RPMI8226 (cell line): ENCODE measurements at places on chromosomes 5 and 9.

- no peak for DNase-seq
These were observed 20.0 kb downstream of the WNK2 start for GRCh38 chr9:93203718-93204469.

DNA sequence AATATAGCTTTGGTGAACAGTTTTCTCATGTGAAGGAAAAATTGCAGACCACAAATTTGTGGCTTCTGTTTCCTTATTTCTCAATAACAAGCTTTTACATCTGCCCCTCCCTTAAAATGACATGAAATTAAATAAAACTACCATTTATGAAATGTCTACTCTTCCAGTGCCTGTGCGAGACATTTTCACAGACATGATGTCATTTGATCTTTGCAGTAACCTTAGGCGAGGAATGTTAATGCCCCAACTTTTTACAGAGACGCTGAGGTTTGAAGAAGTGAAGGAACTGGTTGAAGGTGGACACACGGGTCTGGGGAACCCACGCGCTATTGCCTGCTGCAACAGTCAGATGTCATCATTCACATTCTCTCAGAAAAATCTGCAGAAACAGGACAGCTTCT is 61.5 kb downstream of the OSTF1 start:
- DNase-seq: no peak

DNA sequence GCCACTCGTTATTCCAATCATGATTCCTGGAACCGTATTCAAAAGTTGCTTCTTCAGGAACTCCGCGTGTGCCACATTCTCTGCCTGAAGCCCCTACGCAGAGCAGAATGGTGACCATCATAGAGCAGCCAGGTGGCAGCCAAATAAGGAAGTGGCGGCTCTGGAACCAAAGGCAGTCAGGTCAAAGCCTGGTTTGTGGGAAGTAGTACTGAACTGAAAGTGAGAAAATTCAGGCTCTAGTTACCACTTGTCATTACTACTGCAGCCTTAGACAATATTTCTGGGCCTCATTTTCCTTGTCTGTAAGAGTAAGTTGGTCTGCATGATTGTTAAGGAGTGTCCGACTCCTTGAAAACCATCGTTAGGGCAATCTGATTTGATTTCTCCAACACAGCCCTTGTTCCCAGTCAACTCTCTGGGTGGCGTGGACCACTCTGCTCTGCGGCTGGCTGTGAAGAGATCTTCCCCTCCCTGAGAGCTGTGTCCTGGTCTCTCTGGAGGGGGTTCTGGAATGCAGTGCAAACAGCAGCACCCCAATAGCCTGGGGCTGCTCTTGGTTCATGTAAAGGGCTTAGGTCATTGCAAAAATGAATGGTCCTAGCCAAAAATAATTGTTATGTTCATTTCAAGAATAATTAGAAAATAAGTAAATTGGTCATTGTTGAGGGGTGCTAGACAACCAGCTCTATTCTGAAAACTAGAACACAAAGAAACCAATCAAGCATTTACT is 102.4 kb downstream of the MED27 start:
- no peak for DNase-seq

GRCh38 chr5:137858223-137858916 is 9.3 kb upstream of the MYOT start:
- DNase-seq: peak; percentile 43

DNA sequence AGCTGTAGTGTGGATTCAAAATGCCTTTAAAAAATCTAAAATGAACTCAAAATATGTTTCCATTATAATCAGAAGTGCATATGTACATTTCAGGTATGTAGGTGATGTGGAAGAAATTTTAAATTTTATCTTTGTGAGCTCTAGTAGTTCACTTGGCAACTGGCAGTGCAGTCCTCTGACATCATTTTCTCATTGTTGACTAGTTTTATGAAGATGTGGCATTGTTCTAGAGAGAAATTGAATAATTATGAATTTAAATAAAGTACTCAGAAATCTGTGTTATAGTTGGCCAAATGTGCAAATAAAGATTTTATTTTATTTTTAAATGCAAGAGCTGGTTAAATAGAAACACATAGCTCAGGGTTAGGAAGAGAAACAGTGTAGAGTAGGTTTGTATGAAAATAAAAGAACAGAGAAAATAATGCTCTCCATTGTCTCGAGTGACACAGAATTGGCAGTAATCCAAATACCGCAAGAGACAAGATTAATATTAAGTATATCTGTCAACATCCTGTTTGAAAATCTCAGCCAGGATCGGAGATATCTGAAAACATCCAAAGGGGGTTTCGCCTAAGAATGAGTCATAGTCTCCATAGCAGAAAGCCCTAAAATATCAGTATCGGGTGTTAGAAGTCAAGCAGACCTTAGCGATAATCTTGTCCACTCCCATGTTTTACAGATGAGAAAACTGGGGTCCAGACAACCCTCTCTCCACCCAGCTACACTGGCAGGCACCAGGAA is 189.4 kb downstream of the CCDC192 start:
- DNase-seq: peak; percentile 64

DNA sequence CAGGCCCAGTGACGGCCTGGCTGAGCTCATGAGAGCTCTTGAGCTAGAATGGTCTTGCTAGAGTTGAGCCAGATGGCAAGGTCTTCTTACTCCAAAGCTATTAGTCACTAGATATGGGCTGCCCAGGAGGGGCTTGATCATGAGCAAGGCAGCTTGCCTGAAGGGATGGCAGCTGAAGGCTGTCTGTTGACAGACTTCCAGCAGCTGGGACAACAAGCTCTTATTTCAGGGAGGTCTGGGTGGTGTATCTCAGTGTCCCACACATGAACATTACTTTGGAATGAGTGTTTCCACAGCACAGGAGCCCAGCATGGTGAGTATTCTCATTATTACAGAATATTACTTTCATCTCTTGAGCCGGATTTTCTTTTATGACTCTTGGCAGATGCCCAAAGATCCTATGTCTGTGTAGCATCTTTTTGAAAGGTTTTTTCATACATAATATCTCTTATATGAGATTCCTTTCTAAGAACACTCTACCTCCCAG is 414.1 kb downstream of the ARHGEF28 start:
- no peak for DNase-seq

GRCh38 chr5:72453246-72453775 is 53.9 kb downstream of the ZNF366 start:
- DNase-seq: no peak

GRCh38 chr9:97059626-97060025 is 20.7 kb upstream of the CTSV start:
- no peak for DNase-seq

GRCh38 chr5:41638685-41639084 is 128.3 kb upstream of the PLCXD3 start:
- DNase-seq: no peak

DNA sequence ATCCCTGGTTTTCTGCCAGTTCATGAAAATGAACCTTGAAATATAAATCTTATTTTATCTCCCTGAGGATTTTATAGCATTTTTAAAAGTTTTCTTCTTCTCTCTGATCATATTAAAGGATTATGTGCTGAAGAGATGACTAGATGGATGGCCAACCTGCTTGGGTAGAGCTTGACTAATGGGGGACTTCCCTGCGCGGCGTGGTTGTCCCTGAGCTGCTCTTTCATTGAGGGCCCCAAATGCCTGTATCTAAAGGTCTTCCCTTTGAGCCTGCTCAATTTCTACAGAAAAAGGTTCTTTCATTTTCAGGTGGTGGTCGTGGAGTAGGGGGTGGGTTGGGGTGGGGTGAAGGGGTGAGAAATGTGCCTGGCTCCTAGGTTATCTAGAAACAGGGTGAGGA is 20.5 kb upstream of the CDKN2AIPNL start:
- DNase-seq: no peak

GRCh38 chr5:86118542-86118941 is 499.2 kb upstream of the COX7C start:
- peak; percentile 22 for DNase-seq

GRCh38 chr9:136567651-136568287 is 21.9 kb upstream of the NOTCH1 start:
- no peak for DNase-seq

DNA sequence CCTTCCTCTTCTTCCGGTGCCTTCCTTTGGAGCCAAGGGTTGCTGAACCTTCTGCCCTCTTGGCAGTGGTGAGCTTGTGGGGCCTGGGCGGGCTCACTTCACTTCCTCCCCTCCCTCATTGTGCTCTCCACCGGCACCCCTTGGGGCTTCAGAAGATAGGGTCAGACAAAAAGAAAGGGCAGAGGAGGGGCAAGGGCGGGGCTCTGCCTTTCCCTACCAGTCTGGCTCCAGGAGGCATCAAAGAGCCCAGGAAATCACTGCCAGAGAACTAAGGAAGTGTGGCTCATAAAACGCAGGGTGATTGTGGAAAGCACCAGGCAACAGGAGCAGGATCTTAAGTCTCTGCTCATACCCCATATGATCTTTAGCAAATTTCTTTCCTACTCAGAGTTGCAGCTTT is 34.8 kb downstream of the ACOT12 start:
- DNase-seq: no peak

- no peak for DNase-seq
These were observed 66.6 kb upstream of the SPATA31D4 start for GRCh38 chr9:81861644-81862043.

- DNase-seq: no peak
These were observed 154.2 kb upstream of the TSLP start for GRCh38 chr5:110917161-110917875.

DNA sequence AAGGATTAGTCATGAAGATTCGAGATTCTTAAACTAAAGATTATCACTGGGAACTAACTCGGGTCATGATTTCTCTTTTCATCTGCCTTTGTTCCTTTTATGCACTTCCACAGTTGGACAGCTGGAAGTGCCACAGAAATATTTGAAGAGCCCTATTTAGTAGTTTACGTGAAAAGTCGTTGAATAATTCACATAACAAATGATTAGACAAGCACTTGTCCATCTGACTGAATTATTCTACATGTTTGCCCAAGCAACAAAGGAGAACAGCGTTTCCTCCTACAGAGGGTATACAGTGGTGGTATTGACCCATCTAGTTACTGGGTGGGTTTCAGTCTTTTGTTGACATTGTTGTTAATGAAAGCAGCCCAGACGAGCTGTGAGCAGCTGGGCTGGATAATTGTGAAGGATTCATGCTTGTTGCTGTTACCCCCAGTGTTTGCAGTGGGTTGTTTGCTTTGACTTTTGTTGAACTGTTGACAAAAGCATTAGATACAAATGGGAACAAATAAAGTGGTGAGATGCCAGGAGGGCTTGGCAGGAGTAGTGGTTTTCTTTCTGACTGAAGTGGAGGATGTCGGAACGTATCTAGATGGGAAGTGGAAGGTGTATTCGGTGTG is 96.2 kb downstream of the TLE4 start:
- DNase-seq: no peak

DNA sequence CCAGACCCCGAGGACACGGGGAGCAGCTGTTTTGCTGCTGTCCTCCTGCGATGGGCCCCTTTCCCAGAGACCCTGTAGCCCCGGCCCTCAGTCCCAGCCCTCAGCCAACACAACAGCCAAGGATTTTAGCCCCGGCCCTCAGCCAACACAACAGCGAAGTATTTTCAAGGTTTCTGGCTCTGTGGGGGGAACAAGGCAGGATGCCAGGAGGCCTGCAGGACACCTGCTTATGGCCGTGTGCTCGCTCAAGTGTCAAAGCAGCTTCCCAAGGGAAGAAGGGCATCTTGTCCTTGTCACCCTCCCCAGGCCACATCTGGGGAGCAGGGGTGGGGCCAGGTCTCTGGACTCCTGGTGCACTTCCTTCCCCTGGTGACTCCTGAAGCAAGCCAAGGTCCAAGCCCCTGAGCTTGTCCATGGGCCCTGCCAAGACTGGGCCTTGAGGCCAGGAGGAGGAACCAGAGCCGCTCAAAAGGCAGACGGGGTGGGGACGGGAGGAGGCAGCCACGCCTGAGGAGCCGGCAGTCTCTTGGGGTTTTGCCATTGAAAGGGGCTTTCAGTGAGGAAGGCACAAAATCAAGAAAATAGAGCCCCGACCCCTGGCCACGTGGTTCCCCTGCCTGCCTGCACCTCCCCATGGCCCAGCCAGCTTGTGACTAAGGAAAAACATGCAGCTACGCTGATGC is 10.8 kb downstream of the KCNT1 start:
- no peak for DNase-seq

- peak; percentile 76 for DNase-seq
These were observed 524 bp downstream of the CYFIP2 start for GRCh38 chr5:157266286-157267007.

GRCh38 chr5:41788941-41789368 is 81.3 kb downstream of the OXCT1 start:
- DNase-seq: peak; percentile 79

DNA sequence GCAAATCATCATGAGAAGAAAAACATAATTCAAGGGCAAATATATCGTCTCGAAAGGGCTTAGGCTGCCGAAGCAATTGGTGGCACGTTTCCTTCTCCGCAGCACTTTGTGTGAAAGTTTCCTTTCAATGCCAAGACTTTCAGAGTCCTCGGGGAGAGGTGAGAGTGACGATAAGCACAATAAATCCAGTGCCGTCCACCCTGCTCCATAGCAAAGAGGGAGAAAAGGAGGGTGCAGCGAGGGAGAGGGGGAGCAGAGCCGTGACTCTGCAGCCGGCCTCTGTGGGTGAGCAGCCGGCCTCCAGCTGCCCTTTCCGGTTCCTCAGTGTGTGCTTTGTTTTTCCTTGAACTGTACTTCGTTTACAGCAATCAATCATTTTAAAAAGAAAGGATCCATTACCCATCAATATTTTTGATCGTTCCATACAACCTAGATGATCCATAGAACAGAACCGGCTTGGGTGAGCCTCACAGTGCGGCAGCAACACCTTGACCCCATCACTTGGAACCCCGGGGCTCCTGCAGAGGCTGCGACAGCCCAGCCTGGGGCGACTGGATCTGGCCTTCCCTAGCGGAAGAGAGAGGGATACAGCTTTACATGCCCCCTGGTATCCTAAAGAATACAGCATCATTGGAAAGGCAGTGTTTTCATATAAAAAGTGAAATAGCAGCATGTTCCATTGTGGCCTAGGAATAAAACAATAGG is 247.0 kb upstream of the IRX4 start:
- DNase-seq: peak; percentile 38

DNA sequence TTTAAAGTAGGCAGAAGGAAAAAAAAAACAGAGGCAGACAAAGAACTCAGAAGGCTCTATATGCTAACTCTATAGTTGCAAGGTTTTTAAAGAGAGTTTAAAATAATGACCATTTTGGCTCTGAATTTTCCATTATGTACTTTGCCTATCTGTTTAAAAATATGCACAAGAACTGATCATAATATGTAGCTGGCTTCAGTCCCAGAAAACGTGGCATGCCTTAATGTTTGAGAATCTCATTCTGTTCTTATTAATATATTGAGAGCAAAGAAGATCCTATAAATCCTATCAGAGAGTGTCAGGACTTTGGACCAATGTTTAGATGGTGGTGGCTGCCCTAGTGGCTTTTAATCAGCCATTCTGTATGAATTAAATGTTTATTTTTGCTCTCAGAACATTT is 121.5 kb downstream of the JMY start:
- DNase-seq: no peak

- peak; percentile 71 for DNase-seq
These were observed 226.9 kb downstream of the MSX2 start for GRCh38 chr5:174951151-174951780.

GRCh38 chr5:61578858-61579503 is 246.9 kb downstream of the ZSWIM6 start:
- DNase-seq: no peak

GRCh38 chr5:161077936-161078545 is 226.0 kb upstream of the ATP10B start:
- DNase-seq: no peak

- DNase-seq: no peak
These were observed 449.3 kb downstream of the PRR16 start for GRCh38 chr5:120913396-120913795.

- DNase-seq: no peak
These were observed 6.3 kb downstream of the QSOX2 start for GRCh38 chr9:136239135-136239982.

- no peak for DNase-seq
These were observed 32.1 kb upstream of the CLINT1 start for GRCh38 chr5:157890836-157891597.

GRCh38 chr9:116350213-116350612 is 196.6 kb downstream of the PAPPA start:
- DNase-seq: no peak
